ENCODE measurements at places on chromosomes 16 and 17.

DNA sequence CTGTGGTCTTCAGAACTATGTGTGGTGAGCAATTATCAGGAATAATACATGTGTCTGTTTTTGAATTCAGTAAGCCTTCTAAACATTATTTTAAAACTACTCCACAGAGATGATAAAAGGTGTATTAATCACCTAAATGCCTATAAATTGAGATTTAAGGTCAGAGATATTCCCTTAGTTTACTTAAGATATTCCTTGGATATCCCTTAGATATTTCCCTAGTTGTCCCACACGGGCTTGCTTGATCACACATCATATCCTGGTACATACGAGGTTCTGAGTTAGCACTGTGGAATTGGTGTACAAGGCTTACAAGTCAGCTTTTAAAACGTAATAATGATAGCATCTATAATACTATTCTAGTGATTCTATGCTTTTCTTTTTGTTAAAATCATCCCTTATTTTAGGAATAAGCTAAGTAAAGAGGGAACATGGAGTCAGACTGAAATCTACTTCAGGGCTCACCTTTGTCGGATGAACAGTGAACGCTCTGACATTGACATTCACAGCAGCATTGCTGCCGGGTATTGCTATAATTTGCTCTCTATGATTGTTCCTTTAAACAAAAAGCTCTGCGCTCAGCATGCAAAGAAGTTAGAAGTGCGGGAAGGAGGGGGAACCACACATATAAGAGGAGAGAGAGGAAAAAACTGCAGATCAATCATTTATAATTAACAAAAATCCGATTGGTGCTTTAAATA is 136.5 kb downstream of the SKAP1 start:
- DNase-seq = no peak

DNA sequence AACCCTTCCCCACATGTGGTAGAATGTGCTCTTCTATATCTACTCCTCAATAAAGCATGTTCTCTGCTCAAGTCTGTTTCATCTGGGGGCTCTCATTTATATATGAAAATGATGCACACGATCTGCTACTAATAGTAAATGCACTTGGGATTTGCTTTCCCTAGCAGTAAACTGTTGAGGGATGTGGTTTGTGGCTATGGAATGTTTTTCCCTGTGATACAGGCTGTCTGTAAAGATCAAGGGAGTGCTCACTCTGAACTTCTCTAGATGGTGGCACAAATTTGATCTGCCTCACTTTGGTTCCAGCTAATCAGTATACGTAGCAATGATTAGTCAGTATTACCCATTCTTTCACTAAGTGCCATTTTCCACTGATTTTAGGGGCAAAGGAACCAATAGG is 18.8 kb downstream of the TAC4 start:
- DNase-seq = no peak

- DNase-seq = no peak
Measured at GRCh38 chr16:12120982-12121652, 144.6 kb downstream of the SNX29 start.

DNA sequence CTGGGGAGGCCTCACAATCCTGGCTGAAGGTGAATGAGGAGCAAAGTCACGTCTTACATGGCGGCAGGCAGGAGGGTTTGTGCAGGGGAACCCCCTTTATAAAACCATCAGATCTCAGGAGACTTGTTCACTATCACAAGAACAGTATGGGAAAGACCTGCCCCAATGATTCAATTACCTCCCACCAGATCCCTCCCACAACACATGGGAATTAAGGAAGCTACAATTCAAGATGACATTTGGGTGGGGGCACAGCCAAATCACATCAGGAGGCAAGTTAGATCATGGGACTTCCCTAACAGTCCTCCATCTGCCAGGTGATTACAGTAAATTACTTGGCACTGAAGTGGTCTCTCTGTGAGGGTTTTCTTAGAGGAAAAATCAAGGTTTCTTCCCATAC is 5.3 kb downstream of the TMEM114 start:
- no peak for DNase-seq

DNA sequence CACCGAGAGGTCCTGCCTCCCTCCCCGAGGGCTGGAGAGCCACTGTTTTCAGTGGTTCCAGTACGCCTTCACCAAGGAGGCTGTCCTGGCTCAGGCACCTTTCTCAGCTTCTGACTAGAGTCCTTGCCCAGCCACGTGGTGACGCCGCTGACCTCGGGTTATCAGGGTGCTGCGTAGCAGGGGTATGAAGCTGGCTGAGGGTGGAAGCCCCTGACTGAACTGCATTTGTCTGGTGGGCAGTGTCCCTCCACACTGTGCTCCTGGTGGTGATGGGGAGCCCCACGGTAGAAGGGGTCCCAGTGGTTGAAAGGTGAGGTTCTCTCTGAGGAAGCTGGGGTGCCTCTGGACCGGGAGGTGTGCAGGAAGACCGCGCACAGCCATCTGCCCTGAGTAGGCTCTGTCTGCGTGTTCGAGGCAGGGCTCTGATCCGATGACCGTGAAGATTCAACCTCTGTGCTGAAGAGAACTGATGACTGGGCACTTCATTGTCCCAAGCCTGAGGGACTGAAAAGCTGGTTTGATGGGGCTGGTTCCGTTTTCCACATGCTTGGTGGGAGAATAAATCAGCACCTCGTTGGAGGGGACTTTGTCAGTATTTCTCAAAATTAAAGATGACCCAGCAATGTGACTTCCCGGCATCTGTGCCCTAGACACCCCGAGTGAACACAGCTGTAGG is 2.5 kb downstream of the ACSF3 start:
- DNase-seq = no peak

GRCh38 chr17:39934324-39934723 is 6.8 kb downstream of the LRRC3C start:
- DNase-seq = no peak

DNA sequence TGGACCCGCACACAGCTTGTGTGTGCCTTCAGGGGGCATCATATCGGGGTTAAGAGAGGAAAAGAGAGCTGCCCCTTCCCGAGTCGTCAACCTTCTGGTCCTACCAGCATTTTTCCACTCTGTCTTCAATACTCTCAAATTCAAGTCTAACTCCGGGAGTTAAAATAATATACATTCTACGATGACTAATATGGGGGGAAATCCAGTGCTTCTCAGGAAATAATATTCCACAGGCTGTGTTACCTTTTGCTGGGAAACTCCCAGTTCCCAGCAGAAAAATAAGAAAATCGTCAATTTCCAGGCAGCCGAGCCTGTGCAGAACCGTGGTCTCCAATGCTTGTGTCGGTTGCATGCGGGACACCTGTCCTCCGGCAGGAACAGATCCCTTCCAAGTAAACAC is 105.0 kb upstream of the FOXF1 start:
- DNase-seq = no peak

- peak; percentile 62 for DNase-seq
Measured at GRCh38 chr17:70622368-70623260, 453.3 kb downstream of the KCNJ2 start.

DNA sequence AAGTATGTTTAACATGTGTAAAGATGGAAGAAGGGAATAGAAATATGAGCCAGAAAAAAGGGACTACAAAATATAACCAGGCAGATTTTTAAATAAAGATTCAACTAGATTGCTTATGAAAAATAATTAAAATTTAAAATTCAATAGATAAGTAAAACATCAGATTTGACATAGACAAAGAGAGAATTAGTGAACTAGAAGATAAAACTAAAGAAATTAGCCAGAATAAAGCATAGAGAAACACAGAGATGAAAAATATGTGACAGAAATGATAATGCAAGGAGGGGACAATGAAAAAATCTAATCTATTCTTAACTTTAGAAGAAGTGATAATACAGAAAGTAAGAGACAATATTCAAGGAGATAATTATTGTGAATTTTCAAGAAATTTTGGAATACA is 222.6 kb upstream of the PMFBP1 start:
- no peak for DNase-seq

GRCh38 chr17:56966338-56966737 is 5.5 kb upstream of the COIL start:
- no peak for DNase-seq

DNA sequence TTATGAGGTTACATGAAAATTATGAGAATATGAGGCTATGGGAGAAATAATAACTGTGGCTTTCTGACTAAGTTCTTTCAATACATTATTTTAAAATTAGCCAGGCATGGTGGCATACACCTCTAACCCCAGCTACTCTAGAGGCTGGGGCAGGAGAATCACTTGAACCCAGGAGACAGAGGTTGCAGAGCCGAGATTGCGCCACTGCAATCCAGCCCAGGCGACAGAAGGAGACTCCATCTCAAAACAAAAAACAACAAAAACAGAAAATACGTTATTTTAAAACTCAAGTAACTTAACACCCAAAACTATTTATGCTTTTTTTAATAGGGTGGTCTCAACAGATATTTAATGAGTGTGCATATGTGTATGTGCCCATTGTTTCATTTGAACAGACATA is 2.4 kb upstream of the RFFL start:
- no peak for DNase-seq

DNA sequence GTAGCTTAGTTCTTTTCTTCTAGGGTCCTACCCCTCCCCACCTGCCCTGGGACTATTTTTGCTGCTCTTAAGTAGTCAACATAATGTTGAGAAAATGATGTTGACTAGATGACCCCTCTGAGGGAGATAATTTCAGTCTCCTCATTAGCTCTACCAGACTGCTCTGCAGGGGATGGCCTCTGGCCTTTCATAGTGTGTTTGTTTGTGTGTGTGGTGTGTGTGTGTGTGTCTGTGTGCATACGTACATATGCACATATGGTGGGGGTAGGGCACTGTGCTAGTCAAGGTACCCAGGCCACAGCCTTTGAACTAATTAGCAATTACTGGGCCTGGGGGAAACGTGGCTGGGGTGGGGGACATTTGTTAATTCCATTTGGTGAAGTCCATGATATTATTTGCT is 254.0 kb downstream of the SHISA9 start:
- peak; percentile 11 for DNase-seq

GRCh38 chr16:8571061-8571596 is 19.2 kb downstream of the TMEM114 start:
- no peak for DNase-seq

GRCh38 chr17:3879186-3879585 is 13.7 kb downstream of the CAMKK1 start:
- DNase-seq = peak; percentile 58

DNA sequence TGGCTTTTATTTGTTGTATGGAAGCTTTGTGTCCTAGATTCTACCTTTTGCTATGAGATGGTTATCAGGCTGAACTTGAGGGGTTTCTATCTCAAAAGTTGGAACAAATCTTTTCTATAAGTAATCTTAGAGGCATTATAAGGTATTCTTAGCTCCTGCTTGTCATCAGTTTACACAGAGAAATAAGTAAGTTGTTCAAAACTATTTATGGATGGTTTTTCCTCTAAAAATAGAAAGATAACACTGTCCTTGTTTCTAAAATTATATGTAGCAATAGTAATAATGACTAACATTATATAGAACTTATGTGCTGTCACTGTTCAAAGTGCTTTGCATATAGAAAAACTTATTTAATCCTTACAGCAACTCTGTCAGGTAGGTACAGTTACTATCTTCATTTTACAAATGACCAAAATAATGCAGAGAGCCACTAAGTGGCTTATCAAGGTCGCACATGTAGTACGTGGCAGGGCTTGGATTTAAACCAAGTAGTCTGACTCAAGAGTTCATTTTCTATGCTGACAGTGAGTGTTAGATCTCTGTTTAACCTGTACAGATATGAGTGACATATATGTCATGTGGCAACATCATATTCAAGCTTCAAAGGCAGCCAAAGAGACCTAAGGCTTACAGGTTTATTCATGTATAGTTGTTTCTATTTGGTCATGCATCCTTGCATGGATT is 59.0 kb downstream of the PHKB start:
- no peak for DNase-seq

DNA sequence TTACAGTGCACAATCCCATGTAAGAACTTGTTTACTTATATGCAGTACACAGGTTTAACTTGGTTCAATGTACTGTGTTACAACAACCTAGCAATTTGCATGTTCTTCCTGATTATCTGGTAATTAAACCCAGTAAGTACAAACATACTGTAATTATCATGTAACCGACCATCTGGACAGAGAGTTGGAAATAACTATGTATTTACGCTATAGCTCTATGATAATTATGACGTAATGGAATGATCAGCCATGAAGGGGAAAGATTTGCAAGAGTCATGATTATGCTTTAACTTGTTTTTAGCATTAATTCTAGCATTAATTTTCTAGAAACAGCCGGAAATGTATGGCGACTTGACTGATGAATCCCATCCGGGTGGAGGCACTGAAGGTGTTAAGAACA is 74.8 kb upstream of the SALL1 start:
- DNase-seq = no peak

DNA sequence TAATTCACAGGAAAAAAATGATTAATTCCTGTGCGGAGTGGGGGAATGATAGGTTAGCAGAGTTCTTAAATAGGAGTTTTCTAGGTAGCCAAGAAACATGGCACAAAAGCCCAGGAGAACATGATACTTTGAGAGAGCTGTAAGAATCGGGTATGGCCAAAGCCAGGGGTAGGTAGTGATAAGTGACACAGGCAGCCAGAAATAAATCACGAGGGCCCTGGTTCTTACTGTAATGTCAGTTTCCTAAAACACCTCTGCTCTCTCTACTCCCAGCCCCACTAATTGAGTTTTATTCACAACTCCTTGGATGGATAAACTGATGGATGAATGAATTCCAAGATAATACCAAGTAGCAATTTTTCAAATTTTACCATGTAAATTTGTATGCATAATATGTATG is 54.1 kb downstream of the VAT1L start:
- DNase-seq = no peak

DNA sequence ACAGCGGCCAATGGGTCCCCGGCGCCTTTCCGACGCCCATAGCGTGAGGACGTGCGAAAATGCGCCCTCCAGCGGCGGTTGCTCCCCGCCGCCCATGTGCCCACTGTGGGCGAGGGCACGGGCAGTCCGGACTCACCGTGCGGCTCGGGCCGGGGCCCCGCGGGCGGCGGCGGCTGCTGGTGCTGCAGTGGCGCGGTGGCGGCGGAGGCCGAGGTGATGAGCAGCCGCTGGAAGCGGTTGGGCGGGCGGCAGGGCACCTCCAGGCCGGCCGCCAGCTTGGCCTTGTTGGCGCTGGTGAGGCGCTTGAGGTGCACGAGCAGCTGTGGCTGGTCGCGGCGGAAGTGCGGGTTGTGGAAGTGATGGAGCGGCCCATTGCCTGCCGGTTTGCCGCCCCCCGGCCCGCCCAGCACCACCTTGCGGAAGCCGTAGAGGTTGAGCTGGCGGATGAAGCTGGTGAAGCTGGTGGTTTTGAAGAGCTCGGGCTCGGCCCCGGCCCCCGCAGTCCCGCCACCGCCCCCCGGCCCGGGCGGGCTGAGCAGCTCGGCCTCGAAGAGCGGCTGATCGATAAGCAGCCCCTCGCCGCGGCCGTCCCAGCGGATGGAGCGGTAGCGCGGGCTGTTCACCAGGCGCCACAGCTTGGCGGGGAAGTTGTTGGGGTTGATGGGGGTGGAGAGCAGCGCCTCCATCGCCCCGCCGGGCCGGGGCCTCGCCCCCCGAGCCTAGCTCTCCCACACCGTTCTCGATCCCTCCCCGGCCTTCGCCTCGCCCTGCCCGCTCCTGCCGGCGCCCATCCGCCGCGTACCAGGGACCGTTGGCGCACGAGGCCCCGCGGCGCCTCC is at the start of gene HSF5:
TSS of gene HSF5 (minus strand) at position 820 of the 839 bp plus-strand sequence. CDS start at position 686, 134 bp downstream.
- peak; percentile 79 for DNase-seq
